ENCODE measurements at places on chromosomes 12 and 14.

GRCh38 chr14:87522575-87522974 is 470.4 kb downstream of the GALC start:
- DNase-seq = no peak

GRCh38 chr14:55782166-55782565 is 202.2 kb downstream of the KTN1 start:
- DNase-seq = no peak

DNA sequence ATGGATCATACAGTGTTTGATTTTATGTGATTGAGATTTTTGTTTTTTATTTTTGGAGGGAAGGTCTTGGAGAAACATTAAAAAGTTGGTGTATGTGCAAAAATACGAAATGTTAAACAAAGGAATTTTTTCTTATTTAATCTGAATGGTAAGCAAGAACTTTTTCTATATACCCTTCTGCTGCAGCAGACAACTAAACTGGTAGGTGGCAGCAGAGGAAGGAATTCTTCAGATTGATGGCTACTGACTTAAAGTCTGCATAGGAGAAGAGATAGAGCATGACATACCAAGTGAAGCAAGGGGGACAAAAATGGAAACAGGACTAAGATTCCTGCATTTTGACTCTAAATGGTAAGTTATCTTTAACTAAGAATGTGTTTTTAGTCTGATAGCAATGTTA is 42.0 kb upstream of the A2ML1 start:
- DNase-seq = no peak

DNA sequence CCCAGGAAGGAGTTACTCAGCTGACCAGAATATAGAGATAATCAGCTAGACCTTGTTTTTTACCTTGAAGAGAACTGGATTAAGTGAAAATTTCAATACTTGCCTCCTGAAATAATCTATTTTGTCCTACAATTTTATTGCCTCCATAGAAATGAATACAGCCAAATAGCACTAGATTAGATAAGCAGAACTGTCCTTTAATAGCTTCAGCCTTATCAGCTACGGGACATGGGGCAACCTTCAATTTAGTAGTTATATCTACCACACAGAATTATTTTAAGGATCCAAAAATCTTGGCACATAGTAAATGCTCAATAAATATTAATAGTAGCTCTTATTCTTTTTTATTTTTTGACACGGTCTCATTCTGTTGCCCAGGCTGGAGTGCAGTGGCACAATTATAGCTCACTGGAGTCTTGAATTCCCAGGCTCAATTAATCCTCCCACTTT is 67.2 kb upstream of the PLEKHG3 start:
- DNase-seq = no peak

GRCh38 chr14:102951034-102951433 is 28.6 kb downstream of the AMN start:
- peak; percentile 83 for DNase-seq

DNA sequence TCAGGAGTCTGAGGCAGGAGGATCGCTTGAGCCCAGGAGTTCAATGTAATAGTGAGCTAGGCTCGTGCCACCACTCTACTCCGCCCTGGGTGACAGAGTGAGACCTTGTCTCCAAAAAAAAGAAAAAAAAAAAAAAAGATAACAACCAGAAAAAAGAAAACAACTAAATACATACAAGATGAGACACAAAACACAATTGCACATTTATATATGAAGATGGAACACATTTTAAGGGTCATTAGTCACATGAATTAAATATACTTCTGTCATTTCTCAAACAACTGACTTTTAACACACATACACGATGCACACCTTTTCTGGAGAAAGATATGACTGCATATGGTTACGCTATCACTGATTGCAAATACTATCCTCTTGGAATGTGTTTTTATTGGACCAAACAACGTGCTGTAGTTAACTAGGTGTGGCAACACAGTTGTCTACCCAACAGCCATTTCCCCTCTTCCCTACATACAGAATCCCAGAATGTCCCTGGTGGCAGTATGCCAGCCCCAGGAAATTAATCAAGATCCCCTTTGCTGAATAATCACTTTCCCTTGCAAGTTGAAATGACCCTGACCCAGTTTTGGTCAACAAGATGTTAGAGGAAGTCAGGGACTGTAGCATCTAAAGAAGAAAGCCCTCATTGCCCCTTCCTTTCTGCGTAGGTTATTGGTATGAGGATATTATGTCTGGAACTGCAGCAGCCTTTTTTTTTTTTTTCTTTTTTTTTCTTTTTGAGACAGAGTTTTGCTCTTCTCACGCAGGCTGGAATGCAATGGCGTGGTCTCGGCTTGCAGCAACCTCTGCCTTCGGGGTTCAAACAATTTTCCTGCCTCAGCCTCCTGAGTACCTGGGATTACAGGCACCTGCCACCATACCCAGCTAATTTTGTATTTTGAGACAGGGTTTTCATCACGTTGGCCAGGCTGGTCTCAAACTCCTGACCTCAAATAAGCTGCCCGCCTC is 5.6 kb upstream of the MYL6B start:
- no peak for DNase-seq

- DNase-seq = no peak
Measured at GRCh38 chr12:50640321-50640939, 123.5 kb upstream of the ATF1 start.

DNA sequence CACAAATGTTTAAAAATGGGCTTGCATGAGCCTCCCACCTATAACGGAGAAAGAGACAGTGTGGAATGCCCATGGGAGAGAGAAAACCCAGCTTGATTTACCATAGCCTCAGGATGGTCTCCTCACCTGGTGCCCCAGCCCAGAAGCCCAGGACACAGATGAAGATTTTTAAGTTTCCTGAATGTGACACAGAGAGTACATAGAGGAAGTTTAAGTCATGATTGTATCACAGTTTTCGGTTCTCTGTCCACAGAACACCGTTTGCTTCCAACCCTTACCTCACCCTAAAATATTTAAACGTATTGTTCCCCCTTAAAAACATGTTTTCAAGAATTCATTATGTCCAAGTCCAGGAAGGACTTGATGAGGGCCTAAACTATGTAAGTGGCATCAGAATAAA is 56.2 kb downstream of the NELL2 start:
- DNase-seq = no peak

Data from substantia nigra (tissue), 51 donors.